Activated CD8-positive, alpha-beta T cell treated with anti-CD3 and anti-CD28 coated beads, Interleukin-2, amount 10 ng/mL, durations not matched to agents 7 days and 5 days (primary cell): ENCODE measurements at places on chromosomes 5 and 9. TPM values are rescaled to one million over a fixed set of nuclear protein-coding genes. Genes with fewer than 3 reads are reported as not detected.

Gene TAF1L
- total RNA-seq: 0.05 TPM

Gene ARHGEF28
- not detected for total RNA-seq

Gene CENPH
- 48.5 TPM for total RNA-seq

Gene CTNNAL1
- 21.8 TPM for total RNA-seq

Gene FUT7
- 2.6 TPM for total RNA-seq

Gene FASTKD3
- total RNA-seq: 13.8 TPM

Gene SLC36A3
- total RNA-seq: not detected

Gene TAF11L10
- not detected for total RNA-seq

Gene CYLC2
- not detected for total RNA-seq

Gene APBA1
- 0.13 TPM for total RNA-seq

Gene CYSRT1
- 0.42 TPM for total RNA-seq

Gene CDHR2
- total RNA-seq: 2.1 TPM

Gene PCDHB14
- not detected for total RNA-seq

Gene NNT
- 103 TPM for total RNA-seq

Gene AK8
- not detected for total RNA-seq

Gene SHOC1
- not detected for total RNA-seq

Gene GEMIN5
- 15.9 TPM for total RNA-seq

Gene NOL6
- total RNA-seq: 38.8 TPM

Gene KIAA1191
- total RNA-seq: 55.7 TPM

Gene CARD9
- total RNA-seq: 1.4 TPM

Gene RNF208
- total RNA-seq: 4.5 TPM

Gene MARVELD2
- total RNA-seq: 0.26 TPM

Gene SH3GL2
- total RNA-seq: not detected

Gene NAIF1
- total RNA-seq: 15.4 TPM

Gene C9orf153
- total RNA-seq: 0.42 TPM

Gene WNK2
- not detected for total RNA-seq

Gene PCDHB16
- total RNA-seq: not detected

Gene NR2F1-AS1
- not detected for total RNA-seq

Gene CSF2
- total RNA-seq: 0.61 TPM

Gene FAM78A
- total RNA-seq: 99.2 TPM

Gene PCDH1
- not detected for total RNA-seq

Gene CORO2A
- total RNA-seq: 9.2 TPM
